Sigmoid colon (tissue), 7 donors: ENCODE measurements at places on chromosomes 13 and 19.

GRCh38 chr13:97496511-97496910 lies 62.5 kb downstream of the RAP2A start:
- no peak overlapping the region for H3K27ac ChIP-seq
- H3K4me1 ChIP-seq = no peaks in the 10 kb centered on the region
- no peak overlapping the region for H3K4me3 ChIP-seq
- no peaks in the 10 kb centered on the region for H3K27me3 ChIP-seq

- DNase-seq = no peak
- peak overlapping the region; percentile 62 for H3K4me3 ChIP-seq
- H3K36me3 ChIP-seq = no peaks in the 10 kb centered on the region
- peak overlapping the region; percentile 95 for H3K27ac ChIP-seq
- no peaks in the 10 kb centered on the region for H3K27me3 ChIP-seq
Measured at GRCh38 chr19:56142087-56142787, 1.1 kb downstream of the ZNF444 start.

DNA sequence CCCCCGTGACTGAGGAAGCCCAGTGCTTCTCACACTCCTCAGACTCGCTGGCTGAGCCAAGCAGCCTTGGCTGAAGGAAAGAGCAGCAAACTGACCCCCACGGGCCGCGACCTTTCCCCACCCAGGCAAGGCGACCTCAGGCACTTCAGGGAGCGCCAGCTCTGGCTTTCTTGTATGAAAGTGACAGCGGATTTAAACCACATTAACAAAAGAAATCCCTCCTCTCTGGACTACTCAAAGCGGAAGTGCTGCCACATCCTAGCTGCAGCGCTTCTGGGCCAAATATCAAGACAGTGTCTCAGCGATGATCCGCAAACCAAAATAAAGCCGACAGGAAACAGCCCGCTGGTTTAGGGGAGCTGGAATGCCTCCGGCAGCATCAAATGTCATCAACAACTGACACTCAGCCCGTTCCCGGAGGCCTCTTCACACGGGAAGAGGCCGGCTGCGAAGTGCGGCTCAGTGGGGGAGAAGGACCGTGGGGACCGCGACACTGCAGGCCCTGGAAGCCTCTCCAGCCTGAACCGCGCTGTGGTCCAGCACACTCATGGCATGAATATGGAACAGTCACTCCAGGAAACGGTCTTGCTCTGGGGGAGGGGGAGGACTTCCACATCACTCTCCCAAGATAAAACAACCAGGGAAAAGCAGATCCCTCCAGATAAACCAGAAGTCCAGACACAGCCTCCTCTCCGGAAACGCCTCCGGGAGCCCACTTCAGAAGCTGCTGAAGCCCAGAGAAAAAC lies 1.4 kb downstream of the RASA3 start:
- H3K27me3 ChIP-seq = no peaks in the 10 kb centered on the region
- DNase-seq = peak; percentile 81
- no peaks in the 10 kb centered on the region for H3K4me1 ChIP-seq
- H3K27ac ChIP-seq = peak overlapping the region; percentile 83
- H3K4me3 ChIP-seq = peak overlapping the region; percentile 61

DNA sequence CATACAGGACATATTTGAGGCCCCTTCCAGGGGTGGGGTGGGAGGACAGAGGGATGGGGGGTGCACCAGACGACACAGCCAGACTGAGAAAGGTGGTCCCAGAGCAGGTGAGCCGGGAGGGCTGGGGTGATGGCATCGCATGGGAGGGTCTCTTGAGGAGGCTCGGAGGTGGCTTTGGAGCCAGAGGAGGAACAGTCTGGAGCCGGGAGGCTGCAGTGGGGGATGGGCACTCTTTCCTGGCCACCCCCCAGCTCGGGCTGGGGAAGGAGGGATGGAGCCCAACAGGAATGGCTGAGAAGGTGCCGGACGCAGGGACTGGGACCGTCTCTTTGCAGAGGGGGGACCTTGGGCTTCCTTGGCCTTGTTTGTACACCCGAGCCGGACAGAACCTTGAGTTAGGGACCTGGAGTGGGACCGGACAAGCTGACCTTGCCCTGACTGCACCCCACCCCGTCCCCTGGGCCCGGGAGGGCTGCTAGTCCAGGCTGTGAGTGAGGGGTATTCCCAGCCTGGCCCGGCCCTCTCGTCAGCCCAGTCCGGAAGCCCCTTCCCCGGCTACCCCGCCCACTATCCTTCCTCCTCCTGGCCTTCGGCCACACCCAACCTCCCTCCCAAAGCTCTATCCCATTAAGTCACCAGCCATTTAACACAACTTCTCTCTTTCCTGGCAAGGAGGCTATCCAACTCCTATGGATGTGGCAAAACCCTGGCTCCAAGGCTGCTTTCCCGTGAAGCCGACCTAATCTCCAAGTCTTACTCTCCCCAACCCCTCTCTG lies 816 bp upstream of the TBXA2R start:
- H3K27me3 ChIP-seq = no peaks in the 10 kb centered on the region
- no peak for DNase-seq
- H3K27ac ChIP-seq = peak overlapping the region; percentile 69
- no peaks in the 10 kb centered on the region for H3K36me3 ChIP-seq
- H3K4me3 ChIP-seq = peak overlapping the region; percentile 40
